MV-4-11 (cell line): ENCODE measurements at places on chromosomes 12 and 14.

- DNase-seq: peak; percentile 86
Measured at GRCh38 chr12:40515041-40515816, 177.0 kb upstream of the CNTN1 start.

GRCh38 chr14:96508900-96509299 is 6.7 kb downstream of the PAPOLA start:
- no peak for DNase-seq

- no peak for DNase-seq
Measured at GRCh38 chr12:113198296-113198695, 12.8 kb downstream of the RITA1 start.

DNA sequence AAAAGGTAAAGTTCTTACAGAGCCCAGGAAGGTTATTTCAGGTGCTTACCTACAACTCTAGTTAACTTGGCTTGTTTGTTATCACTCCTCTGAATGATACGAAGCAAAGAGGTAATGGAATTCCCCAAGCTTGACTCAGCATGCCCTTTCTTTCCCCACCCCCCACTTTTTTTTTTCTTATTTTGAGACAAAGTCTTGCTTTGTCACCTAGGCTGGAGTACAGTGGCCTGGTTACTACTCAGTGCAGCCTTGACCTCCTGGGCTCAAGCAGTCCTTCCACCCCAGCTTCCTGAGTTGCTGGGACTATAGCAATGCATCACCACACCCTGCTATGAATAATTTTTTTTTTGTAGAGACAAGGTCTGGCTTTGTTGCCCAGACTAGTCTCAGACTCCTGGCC is 17.1 kb upstream of the YBX3 start:
- no peak for DNase-seq

GRCh38 chr14:58549105-58549757 is 88.5 kb upstream of the DACT1 start:
- no peak for DNase-seq

GRCh38 chr12:66345956-66346355 is 43.7 kb downstream of the HELB start:
- no peak for DNase-seq

GRCh38 chr14:63523735-63524426 is 19.3 kb downstream of the PPP2R5E start:
- DNase-seq: no peak

GRCh38 chr12:6987956-6988553 is 17.3 kb downstream of the EMG1 start:
- DNase-seq: no peak

- no peak for DNase-seq
Measured at GRCh38 chr14:102154121-102154520, 14.4 kb downstream of the WDR20 start.

DNA sequence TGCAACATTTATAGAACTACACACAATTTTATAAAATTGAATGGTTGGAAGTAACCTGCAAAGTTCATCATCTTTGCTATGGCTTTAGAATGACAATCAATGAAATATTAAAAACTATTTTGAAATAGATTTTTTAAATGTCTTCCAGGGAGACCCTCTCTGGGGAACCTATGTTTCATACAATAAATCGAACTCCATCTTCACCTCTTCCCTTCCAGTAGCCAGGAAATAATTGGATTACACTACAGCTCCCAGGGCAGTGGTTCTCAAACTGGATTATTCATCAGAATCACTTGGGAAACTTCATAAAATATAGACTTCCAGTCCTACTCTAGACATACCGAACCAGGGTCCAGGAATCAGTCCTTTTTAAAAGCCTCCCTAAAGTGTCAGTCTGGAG is 328.4 kb downstream of the DUSP6 start:
- DNase-seq: no peak

GRCh38 chr12:108418164-108418890 is 79.2 kb upstream of the CMKLR1 start:
- no peak for DNase-seq

- no peak for DNase-seq
Measured at GRCh38 chr12:10554228-10554755, 48.6 kb downstream of the EIF2S3B start.
